WTC11 (cell line): ENCODE measurements at places on chromosomes 13 and 19.

- peak overlapping the region; percentile 49 for H3K4me3 ChIP-seq
- peaks cover 5% of the 10 kb centered on the region; the same call in 1 of the 2 replicates for H3K4me1 ChIP-seq
- DNase-seq, result no peak
- peaks cover 8% of the 10 kb centered on the region for H3K27me3 ChIP-seq
- no peak overlapping the region for H3K27ac ChIP-seq
These were observed 2.1 kb downstream of the MPND start for GRCh38 chr19:4345342-4346019.

DNA sequence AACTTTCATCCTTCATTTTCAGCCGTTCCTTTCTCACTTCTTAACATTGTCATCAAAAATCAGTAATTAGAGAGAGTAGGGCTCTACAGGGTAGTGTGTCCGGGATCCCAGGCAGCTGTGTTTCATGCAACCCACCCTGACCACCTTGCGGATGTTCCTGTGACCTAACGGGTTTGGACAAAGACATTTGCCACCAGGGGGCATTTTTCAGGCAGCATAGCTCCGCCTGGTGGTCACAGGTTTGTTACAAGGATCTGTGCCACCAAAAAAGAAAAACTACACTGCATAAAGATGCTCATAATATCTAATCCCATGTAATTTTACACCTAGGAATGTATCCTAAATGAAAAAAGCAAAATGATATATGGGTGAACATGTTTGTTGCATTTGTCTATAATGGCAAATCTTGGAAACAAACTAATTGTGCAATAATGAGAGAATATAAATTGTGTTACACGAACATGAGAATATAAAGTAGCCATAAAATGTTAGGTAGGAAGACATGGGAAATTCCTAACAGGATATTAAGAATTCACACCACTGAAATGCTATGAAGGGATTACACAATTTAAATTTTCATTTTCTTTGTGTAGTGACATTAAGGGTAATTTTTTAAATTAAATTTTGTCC is 123.0 kb downstream of the SLC7A1 start:
- H3K4me3 ChIP-seq, result no peak overlapping the region
- H3K27ac ChIP-seq, result no peak overlapping the region
- H3K27me3 ChIP-seq, result no peaks in the 10 kb centered on the region; the same call in 1 of the 2 replicates
- no peaks in the 10 kb centered on the region for H3K36me3 ChIP-seq
- peak; percentile 68 for DNase-seq
- H3K4me1 ChIP-seq, result no peaks in the 10 kb centered on the region

DNA sequence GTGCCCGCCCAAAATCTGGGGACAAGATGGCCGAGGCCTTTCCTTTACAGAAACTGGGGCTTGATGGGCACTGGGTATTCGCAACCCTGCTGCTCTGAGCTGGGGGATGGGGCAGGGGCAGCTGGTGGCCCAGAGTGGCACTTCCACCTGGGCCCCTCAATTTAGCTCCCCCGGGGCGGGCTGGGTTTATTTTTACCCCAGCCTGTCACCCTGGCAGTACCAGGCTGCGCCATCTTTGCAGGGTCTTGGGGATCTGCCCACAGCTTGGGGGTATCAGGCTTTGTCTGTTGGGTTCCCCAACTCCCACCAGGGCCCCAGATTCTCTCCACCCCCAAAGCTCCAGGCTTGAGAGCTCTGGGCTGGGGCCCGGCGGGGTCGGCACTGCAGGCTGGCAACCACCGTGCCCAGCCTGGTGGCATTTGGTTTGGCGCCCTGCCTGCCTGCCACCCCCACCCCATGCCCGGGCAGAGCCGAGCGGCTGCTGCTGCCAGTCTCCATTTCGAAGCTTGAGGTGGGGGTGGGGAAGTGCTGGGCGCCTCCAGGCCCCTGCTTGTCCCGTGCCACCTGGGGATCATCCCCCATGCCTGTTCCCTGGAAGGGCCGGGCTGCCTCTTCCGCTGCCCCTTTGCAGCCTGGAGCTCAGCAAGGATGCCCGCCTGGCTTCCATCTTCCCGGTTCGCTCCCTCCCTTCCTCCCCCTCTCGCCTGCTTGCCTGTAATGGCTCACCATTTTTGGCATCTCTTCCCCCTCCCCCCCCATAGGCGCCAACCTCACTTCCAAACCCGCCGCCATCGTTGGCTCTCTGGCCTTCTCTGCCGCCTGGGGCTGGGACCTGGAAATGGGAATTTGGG is 11.4 kb downstream of the NFIX start:
- H3K27me3 ChIP-seq, result peaks cover 88% of the 10 kb centered on the region
- H3K27ac ChIP-seq, result no peak overlapping the region
- no peak overlapping the region for H3K4me3 ChIP-seq
- DNase-seq, result no peak
- no peaks in the 10 kb centered on the region for H3K36me3 ChIP-seq

DNA sequence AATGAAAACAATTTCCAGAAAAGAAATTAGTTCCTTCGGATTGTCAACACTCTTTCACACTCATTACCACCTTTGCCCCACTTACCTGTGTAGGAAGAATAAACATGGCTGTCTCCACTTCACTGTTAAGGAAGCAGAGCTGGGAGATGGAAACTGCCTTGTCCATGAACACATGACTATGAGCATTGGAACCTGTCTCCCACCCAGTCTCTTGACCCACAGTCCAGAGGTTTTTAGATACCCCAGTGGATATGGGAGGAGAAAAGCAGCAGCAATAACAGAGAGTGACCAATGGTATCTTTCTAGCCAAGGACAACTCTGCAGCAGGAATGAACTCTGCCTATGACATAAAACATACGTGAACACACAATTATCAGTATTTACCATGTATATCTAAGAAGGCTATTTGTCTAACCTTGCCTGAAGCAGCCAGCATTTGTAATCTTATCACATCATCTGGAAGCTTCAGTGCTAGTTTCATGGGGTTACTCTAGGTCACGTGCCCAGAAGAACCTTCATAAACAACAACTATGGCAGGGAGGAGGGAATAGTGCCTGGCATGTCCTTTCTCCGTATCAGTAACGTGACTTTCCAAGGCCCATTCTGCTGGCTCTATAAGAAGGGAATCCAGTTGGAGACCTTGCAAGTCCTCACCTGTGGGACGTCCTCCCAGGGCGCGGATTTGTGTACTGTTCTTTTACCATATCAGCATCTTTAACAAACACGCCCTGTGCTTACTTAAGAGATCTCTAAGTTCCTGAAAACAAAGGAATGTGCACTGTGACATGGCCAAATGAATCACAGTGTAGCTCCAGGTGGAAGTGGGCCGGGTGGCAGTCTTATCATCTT is 221.8 kb upstream of the UBL3 start:
- no peak overlapping the region for H3K4me3 ChIP-seq
- H3K36me3 ChIP-seq, result no peaks in the 10 kb centered on the region
- H3K4me1 ChIP-seq, result peaks cover 20% of the 10 kb centered on the region
- DNase-seq, result no peak
- H3K27me3 ChIP-seq, result no peaks in the 10 kb centered on the region; the same call in 1 of the 2 replicates

DNA sequence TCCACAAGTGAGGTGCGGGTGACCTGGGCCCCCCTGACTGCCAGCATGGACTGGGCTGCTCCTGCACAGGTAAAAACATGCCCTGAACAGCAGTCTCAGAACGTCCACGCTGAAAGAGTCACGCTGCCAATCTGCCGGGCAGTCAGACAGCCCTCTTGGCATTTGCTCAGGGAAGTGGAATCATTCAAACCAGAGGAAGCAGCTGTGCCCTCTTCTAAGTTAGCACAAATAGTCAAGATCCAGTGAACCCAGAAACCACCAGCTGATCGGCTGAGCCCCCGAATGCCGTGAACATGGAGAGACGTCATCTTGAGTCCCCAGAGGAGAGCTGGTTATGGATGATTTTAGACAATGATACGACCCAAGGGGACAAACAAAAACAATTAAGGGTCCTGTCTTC is 34.4 kb downstream of the KLF2 start:
- H3K36me3 ChIP-seq, result peaks cover 7% of the 10 kb centered on the region
- no peak overlapping the region for H3K4me3 ChIP-seq
- H3K27me3 ChIP-seq, result no peaks in the 10 kb centered on the region
- H3K4me1 ChIP-seq, result peaks cover 7% of the 10 kb centered on the region; the same call in 1 of the 2 replicates
- H3K27ac ChIP-seq, result peak overlapping the region; percentile 2; the same call in 1 of the 2 replicates
- DNase-seq, result no peak

- H3K36me3 ChIP-seq, result peaks cover 3% of the 10 kb centered on the region
- DNase-seq, result no peak
- no peak overlapping the region for H3K4me3 ChIP-seq
These were observed 143.2 kb upstream of the ZNF507 start for GRCh38 chr19:32202244-32202643.

DNA sequence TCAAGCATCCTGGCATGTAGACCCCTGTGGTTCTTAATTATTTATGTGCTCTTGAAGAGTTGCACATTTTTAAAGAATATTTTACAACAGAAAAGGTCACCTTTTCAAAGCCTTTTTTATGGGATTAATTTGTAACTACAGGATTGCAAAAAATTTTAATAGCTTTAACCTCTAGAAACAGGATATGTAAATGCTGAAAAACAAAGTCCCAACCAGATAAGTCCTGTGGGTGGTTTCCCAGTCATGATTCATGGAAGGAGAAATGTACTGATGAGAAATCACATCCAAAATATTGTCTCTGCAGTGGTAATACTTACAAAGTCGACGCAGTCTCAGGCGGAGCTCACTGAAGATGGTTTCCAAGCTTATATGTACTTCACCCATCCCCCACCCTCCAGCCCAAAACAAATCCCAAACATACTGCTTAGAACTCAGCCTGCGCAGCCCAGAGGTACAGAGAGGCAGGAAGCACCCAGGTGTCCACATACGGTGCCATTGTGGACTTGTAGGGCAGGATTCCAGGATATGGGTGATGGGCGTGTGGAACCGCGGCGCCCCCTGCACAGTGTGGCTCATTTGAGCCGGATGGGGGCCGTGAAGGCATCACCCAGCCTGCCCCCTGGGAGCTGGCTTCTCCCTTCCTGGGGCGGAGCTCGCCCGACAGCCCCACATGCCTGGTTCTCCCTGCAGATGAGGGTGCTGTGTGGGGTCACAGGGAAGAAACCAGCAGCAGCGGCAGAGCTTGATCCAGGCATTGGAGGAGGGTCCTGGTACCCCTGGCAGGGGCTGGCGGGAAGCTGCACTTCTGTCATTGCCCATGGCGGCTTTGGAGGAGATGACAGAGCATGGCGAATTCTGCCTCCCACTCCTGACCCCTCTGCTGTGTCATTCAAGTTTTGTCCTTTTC is 101.2 kb downstream of the ATP11A start:
- H3K27ac ChIP-seq, result no peak overlapping the region; the same call in 1 of the 2 replicates
- peaks cover 23% of the 10 kb centered on the region for H3K4me1 ChIP-seq

- peak overlapping the region; percentile 76; the same call in 1 of the 2 replicates for H3K27ac ChIP-seq
- H3K27me3 ChIP-seq, result peaks cover 23% of the 10 kb centered on the region
- peak overlapping the region; percentile 94 for H3K4me3 ChIP-seq
These were observed 599 bp downstream of the ZIC2 start for GRCh38 chr13:99982036-99982730.

DNA sequence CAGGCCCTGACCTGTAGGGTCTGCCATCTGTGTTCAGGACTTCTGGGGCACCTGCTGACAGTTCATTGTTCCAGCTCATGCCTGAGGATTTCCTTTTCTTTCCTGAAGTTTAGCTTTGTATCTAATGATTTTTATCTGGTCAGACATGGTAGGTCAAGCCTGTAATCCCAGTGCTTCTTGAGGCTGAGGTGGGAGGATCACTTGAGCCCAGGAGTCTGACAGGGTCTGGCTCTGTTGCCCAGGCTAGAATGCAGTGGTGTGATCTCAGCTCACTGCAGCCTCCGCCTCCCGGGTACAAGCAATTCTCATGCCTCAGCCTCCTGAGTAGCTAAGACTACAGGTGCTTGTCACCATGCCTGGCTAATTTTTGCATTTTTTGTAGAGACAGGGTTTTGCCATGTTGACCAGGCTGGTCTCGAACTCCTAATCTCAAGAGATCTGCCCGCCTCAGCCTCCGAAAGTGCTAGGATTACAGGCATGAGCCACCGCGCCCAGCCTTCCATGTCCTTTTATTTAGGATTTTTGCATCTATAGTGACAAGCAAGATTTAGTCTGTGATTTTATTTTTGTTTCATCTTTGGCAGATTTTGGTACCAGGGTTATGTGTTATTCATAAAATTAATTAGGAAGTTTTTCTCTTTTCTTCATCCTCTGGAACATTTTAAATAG is 33.2 kb downstream of the CHST8 start:
- H3K36me3 ChIP-seq, result no peaks in the 10 kb centered on the region
- H3K4me1 ChIP-seq, result peaks cover 15% of the 10 kb centered on the region
- peak; percentile 1 for DNase-seq

GRCh38 chr13:81406639-81407292 is 1065.8 kb upstream of the SPRY2 start:
- H3K27ac ChIP-seq, result peak overlapping the region; percentile 84
- DNase-seq, result no peak
- no peaks in the 10 kb centered on the region for H3K27me3 ChIP-seq

GRCh38 chr19:44702551-44703176 is 3.7 kb downstream of the CEACAM16 start:
- no peak overlapping the region for H3K4me3 ChIP-seq
- peaks cover 3% of the 10 kb centered on the region; the same call in 1 of the 2 replicates for H3K27me3 ChIP-seq
- no peaks in the 10 kb centered on the region for H3K36me3 ChIP-seq
- H3K4me1 ChIP-seq, result peaks cover 5% of the 10 kb centered on the region
- H3K27ac ChIP-seq, result no peak overlapping the region
- DNase-seq, result no peak

DNA sequence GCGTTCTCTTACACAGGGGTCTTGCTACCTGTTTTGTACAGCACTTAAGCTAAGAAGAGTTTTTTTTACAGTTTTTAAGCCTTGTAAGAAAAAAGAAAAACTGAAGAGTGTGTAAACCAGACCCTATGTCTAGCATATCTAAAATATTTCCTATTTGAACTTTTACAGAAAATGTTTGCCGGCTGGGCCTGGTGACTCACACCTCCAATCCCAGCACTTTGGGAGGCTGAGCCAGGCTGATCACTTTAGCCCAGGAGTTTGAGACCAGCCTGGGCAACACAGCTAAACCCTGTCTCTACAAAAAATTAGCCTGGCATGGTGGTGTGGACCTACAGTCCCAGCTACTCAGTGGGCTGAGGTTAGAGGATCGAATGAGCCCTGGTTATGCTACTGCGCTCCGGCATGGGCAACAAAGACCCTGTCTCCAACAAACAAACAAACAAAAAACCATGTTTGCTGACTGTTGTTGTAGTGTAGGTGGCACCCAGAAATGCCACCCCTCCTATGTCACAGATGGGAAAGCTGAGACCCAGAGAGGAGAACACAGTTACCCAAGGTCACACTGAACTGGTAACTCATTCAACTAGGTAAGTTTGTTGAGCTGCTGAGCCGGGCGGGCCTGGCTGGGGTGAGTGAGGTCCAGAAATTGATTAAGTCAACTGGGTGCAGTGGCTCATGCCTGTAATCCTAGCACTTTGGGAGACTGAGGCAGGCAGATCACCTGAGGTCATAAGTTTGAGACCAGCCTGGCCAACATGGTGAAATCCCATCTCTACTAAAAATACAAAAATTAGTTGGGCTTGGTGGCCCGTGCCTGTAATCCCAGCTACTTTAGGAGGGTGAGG is 1.9 kb upstream of the VASP start:
- DNase-seq, result no peak
- H3K4me3 ChIP-seq, result peak overlapping the region; percentile 91
- no peaks in the 10 kb centered on the region for H3K36me3 ChIP-seq
- H3K27ac ChIP-seq, result 0 out of 2 replicates have a peak overlapping the region, but pooled peaks have one; percentile 32

- no peak for DNase-seq
- H3K4me1 ChIP-seq, result peaks cover 17% of the 10 kb centered on the region
- H3K36me3 ChIP-seq, result no peaks in the 10 kb centered on the region
- H3K27me3 ChIP-seq, result peaks cover 15% of the 10 kb centered on the region; the same call in 1 of the 2 replicates
- H3K27ac ChIP-seq, result no peak overlapping the region
These were observed 94.5 kb upstream of the TM9SF2 start for GRCh38 chr13:99406799-99407201.
